ENCODE measurements at places on chromosomes 5 and 9.

- no peak for DNase-seq
Observed at GRCh38 chr5:174309131-174309795, 263.8 kb downstream of the NSG2 start.

DNA sequence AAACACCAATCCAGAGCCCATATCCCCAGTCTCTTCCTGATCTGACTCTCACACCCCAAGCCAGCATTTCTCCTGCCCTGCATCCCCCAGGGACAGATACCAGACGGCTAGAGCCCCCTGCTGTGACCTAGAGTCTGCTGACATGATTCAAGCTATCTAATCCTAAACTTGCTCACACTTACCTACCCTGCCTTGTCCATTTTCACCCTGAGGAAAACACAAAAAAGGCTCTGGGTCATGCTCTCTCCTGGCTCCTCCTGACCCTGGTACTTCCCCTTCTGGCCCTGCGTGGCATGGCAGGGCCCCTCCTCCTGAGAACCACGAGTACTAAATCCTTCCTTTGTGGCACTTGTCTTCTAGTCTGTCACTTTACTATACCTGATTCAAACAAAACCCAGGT lies 2.8 kb upstream of the ARRDC1 start:
- DNase-seq = no peak

DNA sequence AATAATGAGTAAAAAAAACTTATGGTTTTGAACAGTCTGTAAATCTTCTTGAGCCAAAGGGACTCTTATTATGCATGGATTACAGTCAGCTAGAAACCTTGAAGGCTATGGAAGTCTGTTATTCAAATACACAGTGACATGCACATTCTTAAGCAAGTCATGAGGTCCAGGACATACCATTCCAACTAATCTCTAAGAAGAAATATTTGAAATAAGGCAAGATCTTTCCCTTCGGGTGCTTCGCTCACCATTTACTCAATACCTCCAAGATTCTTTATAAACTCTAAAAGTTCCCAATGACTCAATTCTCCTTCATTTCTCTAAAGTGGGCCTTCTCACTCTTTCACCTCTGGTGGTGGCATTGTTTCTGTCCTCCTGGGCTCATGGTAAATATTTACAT lies 811.0 kb downstream of the NR2F1-AS1 start:
- no peak for DNase-seq

GRCh38 chr5:133818869-133819600 lies 149.4 kb downstream of the C5orf15 start:
- no peak for DNase-seq

DNA sequence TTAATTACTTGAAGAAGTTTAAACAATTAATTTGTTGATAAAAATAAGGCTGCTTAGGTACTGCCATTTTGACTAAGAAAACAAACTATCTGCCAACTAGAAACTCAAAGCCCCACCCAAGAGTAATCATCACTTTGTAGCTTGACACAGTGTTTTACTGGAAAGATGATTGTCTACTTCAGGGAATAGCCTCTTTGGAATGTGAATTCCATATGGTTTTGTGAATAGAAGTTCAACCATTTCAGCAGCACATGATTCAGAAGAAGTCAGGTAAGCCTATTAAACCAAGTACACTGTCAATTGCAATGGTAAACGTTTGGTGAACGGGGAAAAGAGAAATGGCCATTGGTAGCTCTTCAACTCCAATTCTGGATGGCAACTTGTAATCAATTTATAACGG lies 55.2 kb downstream of the PLK2 start:
- no peak for DNase-seq

DNA sequence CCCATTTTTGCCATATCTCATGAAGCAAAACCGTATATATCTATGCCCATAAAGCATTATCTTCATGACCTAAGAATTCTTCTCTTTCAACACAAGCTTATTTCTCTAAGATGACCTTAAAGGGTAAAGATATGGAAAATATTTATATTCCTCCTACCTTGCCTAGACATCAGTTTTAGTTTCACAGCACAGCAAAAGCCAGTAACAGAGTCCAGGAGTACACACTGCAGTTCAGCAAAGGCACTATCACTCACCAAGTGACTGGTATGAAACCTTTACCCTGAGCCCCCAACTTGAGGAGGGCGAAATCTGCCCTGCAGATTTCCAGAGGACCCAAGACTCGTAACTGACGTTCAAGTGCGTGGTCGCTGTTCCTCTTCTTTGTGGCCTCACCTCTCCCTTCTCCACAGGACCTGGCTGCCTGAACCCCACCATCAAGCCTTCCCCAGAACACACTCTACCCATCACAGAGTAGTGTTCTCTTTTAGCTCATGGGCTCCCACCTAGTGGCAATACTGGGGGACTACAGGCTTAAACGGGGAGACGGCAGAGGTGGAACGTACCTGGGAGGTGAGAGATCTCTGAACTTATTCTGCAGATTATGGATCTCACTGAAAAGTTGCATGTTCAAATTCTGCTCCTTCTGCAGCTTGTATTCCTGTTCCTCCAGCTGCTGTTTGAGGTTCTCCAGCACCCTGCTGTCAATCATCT lies 141.0 kb downstream of the CDK5RAP2 start:
- DNase-seq = no peak

DNA sequence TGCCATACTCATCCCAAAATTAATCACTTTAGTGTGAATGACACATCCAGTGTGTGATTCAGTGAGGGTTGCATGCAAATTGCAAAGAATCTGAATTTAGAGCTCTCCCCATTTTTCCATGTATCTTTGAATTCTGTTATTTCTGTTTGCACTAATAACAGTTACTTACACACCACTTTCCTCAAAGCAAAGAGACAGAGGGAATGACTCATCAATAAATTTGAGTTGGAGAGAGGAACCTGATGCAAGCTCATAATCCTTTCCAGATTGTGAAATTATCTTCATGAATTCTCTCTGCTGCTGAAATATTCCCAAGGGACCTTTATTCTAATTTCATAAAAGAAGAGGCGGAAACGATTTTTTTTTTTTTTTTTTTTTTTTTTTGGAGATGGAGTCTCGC lies 204.8 kb downstream of the CDH9 start:
- DNase-seq = no peak

GRCh38 chr9:120544441-120544840 lies 35.5 kb downstream of the CDK5RAP2 start:
- DNase-seq = no peak

DNA sequence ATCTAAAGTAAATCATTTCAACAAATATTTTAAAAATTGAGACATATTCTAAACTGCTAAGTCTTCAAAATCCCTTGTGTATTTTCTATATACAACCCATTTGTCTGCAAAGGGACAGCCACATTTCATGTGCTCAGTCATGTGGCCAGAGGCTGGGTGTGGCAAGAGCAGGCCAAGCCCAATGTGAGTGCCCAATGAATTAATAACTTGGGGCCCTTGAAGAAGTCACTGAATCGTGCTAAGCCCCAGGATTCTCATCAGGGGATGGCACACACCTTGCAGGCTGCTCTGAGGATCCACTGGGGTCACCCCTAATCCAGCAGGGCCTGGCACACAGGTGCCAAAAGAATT lies 78.2 kb upstream of the SMIM23 start:
- DNase-seq = no peak

DNA sequence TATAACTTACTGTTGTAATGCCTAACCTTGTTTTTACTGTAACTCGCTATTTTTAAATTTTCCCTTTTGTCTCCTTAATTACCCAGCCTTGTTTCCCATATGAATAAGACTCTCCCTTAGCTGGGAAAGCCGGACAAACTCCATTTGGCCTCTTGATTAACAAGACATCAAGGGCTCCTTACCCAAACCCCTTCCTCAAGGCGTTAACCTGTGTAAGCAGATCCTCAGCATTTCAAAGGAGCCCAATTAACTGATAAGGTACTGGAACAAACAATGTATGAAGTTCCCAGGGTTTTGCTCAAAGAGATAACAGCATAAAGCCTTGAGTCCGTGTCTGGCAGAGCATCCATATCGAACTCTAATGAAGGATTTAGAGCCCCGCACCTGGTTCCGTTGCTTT lies 66.0 kb upstream of the SIMC1 start:
- no peak for DNase-seq

DNA sequence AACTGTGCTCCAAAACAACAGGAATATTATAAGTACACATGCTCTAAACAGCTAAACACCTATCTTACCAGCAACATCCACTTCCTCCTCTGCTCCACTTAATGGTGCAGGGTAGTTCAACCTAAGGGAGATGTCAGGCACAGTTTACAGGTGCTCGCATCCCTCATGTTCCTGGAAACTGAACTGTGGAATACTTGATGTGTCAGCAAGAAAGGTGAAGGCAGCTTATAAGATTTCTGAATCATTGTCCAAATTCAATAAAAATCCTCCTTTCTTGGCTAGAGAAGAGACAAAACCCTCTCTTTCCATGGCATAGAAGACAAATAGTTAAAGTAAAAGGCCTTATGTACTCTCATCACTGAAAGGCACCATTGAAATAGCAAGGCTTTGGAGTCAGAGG lies 272.2 kb downstream of the FBXL7 start:
- no peak for DNase-seq

DNA sequence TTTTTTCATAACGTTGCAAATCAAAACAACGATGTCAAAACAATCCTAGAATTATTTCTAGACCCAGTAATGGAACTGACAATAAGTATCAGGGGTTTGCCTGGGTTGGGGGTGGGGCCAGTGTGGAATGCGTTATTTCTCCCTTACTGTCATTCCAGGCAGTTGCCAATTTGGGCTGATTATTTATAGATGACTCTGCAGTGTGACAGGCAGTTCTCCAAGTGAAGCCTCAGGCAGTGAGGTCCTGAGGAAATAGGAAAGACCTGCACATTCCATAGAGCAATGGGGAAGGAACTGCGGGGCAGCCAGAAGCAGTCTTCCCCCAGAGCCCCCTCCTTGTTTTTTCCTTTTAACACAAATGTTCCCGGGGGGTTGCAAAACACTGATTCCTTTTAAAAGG lies 179.0 kb downstream of the YTHDC2 start:
- DNase-seq = no peak

- no peak for DNase-seq
Observed at GRCh38 chr5:95175106-95175505, 109.8 kb downstream of the MCTP1 start.

DNA sequence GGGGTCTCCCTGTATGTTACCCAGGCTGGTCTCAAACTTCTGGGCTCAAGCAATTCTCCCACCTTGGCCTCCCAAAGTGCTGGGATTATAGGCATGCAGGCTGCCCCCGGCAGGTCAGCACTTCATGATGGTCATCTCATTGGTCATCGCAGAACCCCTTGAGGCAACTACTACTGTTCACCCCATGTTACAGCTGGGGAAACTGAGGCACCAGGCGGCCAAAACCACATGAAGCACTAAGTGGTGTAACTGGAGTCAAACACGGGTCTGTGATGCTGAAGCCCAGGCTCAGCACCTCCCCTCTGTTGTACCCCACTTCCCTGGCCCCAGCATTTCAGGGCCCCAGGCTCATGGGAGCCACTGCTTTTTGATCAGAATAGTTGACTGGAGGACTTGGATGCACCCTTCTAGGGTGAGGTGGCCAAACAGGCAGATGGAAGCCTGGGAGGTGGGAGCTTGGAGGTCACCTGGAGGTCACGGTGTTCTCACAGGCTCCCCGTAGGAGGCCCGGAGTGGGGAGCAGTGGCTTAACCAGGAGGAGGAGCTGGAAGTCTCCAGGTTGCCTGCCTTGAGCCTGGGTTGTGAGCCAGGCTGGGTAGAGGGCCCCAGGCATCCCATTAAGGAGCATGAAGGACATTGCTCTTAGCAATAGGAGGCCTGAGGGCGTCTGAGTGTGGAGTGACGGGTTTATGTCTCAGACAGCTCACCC lies 57.3 kb upstream of the RPL26L1 start:
- no peak for DNase-seq

DNA sequence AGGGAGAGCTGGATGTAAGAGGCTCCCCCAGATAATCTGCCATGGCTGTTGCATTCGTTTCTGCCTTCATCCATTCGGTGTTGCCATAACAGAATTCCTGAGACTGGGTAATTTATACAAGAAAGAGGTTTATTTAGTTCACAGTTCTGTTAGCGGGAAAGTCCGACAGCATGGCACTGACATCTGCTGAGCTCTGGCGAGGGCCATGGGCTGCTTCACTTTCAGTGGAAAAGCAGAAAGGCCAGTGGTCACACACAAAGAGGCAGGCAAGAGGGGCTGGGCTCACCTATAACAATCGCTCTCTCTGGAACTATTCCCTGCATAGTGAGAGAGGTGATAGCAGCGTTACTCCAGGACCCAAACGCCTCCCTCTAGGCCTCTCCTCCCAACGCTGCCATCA lies 305.9 kb downstream of the MLLT3 start:
- DNase-seq = no peak

- DNase-seq = no peak
Observed at GRCh38 chr9:89814340-89815040, 209.7 kb downstream of the GADD45G start.

DNA sequence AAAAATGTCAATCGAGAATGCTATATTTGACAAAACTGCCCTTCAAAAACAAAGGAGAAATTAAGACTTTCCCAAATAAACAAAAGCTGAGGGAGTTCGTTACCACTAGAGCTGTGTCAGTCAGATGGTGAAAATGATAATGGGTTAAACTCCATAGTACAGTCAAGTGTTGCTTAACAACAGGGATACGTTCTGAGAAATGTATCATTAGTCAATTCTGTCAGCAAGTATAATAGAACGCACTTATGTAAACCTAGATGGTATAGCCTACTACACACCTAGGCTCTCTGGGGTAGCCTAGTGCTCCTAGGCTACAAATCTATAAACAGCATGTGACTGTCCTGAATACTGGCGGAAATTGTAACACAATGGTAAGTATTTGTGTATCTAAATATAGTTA lies 138.7 kb downstream of the DRD1 start:
- DNase-seq = no peak

GRCh38 chr5:77851176-77852067 lies 75.3 kb upstream of the TBCA start:
- DNase-seq = no peak

DNA sequence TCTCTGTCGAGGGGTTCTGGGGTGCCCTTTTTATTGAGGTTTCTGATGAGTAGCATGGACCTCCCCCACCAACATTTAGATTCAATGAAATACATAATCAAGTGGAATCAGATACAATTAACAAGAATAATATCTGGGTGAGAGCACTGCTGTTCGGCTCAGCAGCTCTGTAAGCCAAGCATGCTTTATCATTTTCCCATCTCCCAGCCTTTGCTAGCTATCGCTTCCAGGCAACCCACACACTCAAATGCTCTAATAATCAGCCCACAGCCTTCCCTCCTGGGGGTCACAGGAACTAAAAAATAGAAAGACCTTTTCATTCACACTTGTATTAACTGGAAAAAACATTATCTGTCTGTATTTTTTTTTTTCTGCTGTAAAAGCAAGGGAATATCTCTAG lies 8.9 kb downstream of the PLPPR1 start:
- no peak for DNase-seq

DNA sequence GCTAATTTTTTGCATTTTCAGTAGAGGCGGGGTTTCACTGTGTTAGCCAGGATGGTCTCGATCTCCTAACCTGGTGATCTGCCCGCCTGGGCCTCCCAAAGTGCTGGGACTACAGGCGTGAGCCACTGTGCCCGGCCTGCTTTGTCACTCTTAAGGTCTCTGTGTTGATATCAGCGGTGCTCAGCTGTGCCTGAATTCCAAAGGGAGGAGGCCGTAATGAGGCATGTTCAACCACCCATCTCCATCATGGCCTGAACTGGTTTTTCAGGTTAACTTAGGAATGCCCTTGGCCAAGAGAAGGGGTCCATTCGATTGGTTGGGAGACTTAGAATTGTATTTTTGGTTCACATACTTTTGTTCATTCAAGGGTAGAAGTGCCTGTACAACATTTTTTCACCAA lies 22.0 kb downstream of the HSD17B3 start:
- no peak for DNase-seq

GRCh38 chr5:135632798-135633197 lies 54.0 kb upstream of the CXCL14 start:
- no peak for DNase-seq
